ENCODE measurements at places on chromosomes 5 and 9. TPM values are rescaled to one million over a fixed set of nuclear protein-coding genes. Genes with fewer than 3 reads are reported as not detected.
A peak's percentile ranks its signal among the peaks of the same experiment; 100 is the strongest.

GRAMD2B gene
- 0.69 TPM for total RNA-seq

PCDHGA8 gene
- total RNA-seq: 7.2 TPM

GRCh38 chr5:75640826-75641225 lies 29.6 kb downstream of the ANKDD1B start:
- DNase-seq: no peak

- DNase-seq: peak; percentile 11
Measured at GRCh38 chr5:179198825-179199224, 138.7 kb downstream of the ZNF354C start.

DNA sequence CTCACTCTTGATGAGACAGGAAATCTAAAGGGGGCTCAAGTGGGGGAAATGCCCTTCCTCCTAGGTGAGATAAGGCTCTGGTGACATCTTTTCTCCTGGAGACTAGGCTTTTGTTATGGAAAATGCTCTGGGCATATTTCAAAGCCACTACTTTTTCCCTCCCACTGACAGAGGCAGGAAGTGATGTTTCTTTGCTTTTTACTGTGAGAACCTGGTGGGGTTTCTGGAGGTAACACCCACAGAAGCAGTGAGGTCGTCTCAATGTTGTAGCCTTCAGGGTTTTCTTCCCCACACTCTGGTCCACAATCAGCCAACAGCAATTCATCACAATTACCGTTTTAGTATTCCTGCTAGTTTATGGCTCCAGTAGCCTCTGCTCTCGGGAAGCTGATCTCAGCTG lies 41.4 kb upstream of the FAM240B start:
- no peak for DNase-seq

DNA sequence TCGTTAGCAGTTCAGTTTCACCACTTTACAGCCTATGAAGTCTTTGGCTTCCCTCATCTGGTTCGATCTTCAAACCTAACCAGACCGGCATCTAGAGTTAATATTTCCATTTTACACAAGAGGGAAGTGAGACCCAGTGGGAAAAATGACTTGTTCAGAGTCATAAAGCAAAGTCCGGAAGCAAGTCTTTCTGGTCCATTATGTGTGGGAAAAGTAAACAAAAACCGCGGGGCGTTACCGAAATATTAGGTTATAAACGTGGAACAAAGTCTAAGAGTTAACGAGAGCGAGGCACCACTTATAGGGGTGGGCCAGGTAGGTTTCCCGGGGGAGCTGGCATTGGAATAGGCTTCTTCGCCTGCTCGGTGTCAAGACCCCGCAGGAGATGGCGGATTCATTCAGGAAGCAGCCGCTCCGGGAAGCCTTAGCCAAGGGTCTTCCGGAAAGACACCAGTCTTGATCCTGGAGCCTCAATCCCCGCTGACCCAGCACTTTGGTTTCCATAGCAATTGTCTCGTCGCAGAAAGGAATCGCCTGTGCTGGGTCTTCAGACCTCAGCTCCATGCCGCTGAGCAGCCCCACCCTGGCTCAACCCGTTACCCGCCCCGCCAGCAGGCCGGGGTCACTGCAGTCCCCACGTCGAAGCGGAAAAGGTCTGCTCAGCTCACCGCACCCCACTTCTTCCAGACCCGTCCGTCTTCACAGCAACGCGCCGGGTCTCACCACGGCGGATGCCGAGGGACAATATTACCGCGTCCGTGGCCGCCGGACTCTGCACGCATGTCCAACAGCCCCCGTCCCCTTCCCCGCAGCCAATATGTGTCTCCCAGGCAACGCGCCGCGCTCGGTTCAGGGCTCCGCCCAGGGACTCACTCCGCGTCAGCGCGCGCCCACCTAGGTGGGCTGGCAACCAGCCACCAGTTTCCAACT lies at the start of gene C5orf52:
C5orf52 (plus strand) TSS at position 872 of the 930 bp plus-strand sequence. CDS start 82 bp downstream, outside the sequence.
- peak; percentile 69 for DNase-seq

GRCh38 chr9:128162215-128163026 lies 2.4 kb downstream of the BBLN start:
- DNase-seq: no peak

Measured in glutamatergic neuron (in vitro differentiated cells).